ENCODE measurements at places on chromosomes 3 and 15.

DNA sequence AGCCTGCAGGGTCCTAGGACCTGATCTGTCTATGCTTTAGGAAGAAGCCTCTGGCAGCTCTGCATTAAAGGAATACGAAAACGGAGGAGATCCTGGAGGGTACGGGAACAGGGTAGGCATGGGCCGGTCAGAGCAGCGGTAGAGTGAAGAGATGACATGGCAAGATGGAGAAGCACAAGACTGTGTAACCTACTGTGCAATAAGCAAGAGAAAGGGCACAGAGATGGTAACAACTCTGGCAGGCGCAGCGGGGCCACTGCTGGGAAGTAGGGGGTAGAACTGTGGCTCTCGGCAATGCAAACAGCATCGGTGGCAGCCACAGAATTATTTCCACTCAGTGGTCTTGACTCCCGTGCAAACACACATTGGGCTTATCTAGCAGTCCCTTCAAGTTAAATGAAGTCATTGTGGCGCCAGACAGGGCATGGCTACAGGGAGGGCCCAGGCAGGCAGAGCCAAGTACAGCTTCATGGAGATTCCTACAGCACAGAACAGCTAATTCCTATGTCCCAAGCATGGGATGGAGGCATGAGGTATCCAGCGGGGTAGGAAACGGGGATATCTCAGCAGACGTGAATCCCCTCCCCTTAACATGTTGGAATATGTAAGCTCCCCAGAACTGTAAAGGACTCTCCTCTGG is 28.8 kb downstream of the WHAMM start:
- no peak for DNase-seq

- DNase-seq = peak; percentile 67
Observed at GRCh38 chr3:52061121-52061910, 4.9 kb upstream of the DUSP7 start.

GRCh38 chr3:58068122-58068809 is 60.0 kb downstream of the FLNB start:
- DNase-seq = no peak

- DNase-seq = peak; percentile 39
Observed at GRCh38 chr3:49998326-49998725, 58.4 kb downstream of the RBM6 start.

GRCh38 chr3:61139686-61140085 is 111.6 kb downstream of the FHIT start:
- DNase-seq = no peak

DNA sequence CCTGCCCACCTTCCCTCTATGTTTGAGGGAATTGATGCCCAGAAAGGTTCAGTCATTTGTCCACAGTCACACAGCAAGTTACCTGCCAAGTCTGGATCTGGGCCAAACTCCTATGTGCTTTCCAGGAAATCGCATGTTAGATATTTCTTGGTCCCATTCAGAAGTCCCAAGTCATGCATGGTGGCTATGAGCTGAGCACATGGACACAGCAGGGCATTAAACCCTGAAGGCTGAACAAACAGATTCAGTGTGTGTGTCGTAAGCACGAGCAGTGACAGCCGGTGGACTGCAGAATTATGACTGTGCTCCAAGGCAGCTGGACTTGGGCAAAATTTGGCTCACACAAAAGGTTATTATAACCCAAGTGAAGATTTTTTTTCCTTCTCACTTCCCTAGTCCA is 11.4 kb upstream of the SLC6A6 start:
- DNase-seq = peak; percentile 77

DNA sequence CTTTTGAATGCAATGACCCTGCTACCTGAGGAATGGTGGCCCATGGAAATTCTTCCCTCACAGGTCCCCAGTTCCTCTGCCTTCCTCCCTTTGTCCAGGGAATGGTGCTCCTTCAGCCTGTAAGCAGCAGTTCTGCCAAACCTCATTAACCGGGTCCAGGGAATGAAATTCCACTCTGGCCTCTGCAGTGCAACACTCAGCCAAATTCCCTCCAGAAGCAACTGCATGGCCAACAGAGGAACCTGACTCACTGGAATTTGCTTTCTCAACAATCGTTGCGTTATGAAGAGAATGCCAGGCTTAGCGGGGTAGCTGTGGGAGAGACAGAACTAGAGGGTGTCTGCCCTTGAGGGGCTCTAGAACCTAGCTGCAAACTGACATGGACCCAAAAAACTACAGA is 449.4 kb upstream of the PROK2 start:
- no peak for DNase-seq

GRCh38 chr3:32140943-32141342 is 34.5 kb downstream of the GPD1L start:
- no peak for DNase-seq

GRCh38 chr3:33940736-33941135 is 142.3 kb downstream of the PDCD6IP start:
- no peak for DNase-seq

- no peak for DNase-seq
Observed at GRCh38 chr3:180063783-180064182, 27.0 kb upstream of the PEX5L start.

- DNase-seq = no peak
Observed at GRCh38 chr15:56736881-56737707, 3.8 kb upstream of the ZNF280D start.

DNA sequence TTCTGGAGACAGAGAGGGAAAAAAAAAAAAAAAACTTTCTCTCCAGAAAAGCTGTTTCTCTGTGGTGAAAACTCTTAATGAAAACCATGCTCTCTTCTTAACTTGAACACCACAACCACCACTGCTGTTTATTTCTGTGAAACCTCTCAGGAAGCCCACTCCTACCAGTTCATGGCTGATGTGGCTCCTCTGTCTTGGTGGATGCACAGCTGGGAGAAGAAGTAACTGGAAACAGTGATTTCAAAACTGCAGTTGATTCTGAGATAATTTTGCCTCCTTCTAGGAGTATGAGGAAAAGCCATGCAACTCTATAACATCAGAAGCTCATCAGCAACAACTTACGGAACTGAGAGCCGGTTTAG is 40.2 kb upstream of the PYGO1 start:
- DNase-seq = no peak

DNA sequence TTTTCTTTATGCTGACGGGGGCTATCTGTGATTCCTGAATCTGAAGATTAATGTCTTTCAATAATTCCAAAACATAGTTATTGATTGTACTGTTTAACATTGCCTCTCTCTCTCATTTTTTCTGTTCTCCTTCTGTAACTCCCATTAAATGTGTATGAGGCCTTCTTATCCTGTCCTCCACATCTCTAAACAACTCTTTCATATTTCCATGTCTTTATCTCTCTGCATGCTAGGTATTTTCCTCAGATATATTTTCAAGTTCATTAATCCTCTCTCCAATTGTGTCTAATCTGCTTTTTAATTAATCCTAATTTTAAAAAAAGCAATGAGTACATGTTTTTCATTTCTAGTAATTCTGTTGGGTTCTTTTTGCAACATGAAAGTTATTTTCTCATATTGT is 173.2 kb downstream of the TLE3 start:
- DNase-seq = no peak

- no peak for DNase-seq
Observed at GRCh38 chr3:172339892-172340291, 108.4 kb downstream of the GHSR start.

GRCh38 chr3:114320246-114320645 is 26.4 kb downstream of the TIGIT start:
- no peak for DNase-seq

- DNase-seq = no peak
Observed at GRCh38 chr15:68430471-68431036, 1.4 kb downstream of the ITGA11 start.

- no peak for DNase-seq
Observed at GRCh38 chr3:59261009-59261408, 211.2 kb upstream of the CFAP20DC start.

- no peak for DNase-seq
Observed at GRCh38 chr3:66403323-66403990, 97.4 kb downstream of the LRIG1 start.

DNA sequence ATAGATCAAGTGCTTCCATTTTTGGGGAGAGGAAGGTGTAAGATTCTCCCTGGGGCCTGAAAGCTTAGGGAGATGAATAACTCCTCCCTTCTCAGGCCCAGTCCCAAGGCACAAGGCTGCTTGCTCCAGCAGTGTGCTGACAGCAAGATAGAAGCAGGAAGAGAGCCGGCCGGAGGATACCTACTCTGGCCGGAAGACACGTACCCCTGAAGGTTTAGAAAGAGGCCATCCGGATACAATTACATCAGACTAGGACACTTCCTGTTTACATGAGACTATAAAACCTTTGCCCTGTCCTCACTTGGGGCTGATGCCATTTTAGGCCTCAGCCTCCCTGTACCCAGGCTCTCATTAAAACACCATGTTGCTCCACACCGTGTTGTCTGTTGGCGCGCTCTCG is 329.9 kb downstream of the SV2B start:
- no peak for DNase-seq

GRCh38 chr3:87996882-87997281 is 61.9 kb downstream of the CGGBP1 start:
- DNase-seq = no peak

- DNase-seq = no peak
Observed at GRCh38 chr3:7959094-7959493, 542.5 kb upstream of the LMCD1 start.

GRCh38 chr15:37057256-37057655 is 43.1 kb downstream of the MEIS2 start:
- no peak for DNase-seq

DNA sequence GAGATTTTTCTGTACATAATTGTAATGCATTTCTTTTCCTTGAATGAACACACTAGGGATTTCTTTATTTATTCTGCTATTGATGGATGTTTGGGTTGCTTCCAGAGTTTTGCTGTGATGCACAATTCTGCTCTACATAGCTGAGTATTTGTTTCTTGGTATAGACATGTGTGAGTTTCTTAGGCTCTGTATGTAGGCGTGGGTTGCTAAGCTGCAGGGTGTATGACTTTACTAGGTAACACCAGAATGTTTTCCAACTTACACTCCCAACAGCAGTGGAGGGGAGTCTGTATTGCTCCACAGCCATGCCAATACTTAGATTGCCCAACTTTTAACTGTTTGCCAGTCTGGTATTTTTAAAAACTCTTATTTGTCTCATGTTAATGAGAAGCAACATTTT is 155.5 kb upstream of the TNIK start:
- peak; percentile 46 for DNase-seq

DNA sequence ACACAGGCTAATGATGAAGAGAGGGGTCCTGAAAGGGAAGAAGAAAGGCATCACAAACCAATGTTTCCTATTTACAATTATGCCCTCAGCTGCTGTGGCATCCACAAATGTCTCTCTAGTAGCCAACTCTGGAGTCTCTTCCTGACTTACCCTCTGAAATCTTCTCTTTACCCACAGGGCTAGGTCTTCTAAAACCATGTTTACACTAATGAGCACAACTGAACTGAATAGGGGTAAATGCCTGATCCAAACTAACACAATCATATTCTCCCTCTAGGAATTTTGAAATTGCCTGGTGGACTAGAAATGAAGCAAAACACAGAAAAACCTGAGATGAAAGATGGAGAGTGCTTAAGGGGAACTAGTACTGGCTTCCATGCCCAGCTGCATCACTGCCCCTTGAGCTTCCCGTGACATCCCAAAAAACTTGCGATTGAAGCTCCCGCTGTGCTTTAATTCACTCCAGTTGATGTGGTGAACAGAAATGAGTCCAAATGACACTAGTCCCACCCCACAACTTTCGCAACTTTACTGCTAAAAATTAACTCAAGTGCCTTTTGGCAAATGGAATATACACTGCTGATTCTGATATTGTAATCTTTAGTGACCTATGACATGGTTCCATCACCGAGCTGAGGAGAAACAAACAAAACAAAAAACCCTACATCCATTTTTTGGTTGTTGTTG is 32.8 kb downstream of the CFAP20DC start:
- DNase-seq = no peak

DNA sequence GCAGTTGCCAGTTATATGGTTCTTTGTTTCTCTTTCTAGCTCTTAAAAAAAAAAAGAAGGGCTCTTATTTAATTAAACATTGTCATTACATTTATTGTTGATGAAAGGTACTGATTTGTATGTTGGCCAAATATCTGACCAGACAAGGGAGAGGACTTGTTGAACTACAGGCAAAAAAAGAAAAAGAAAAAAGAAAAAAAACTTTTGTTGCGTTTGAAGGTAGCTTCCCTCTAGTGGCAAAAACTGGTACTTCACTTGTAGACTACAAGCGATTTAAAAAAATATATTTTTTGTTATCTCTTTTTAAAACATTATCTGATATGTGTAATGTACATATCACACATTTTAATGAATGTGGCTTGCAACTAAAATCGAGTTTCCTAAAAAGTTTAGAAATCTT is 280.6 kb downstream of the ROBO2 start:
- peak; percentile 63 for DNase-seq
